ENCODE measurements at places on chromosomes 11 and 22.

- DNase-seq, result no peak
Observed at GRCh38 chr22:19996694-19997384, 19.8 kb downstream of the ARVCF start.

GRCh38 chr11:110454609-110455008 is 24.9 kb downstream of the FDX1 start:
- DNase-seq, result no peak

- DNase-seq, result no peak
Observed at GRCh38 chr11:8196749-8197148, 27.9 kb upstream of the RIC3 start.

GRCh38 chr11:82874646-82875523 is 25.3 kb downstream of the PRCP start:
- DNase-seq, result no peak

DNA sequence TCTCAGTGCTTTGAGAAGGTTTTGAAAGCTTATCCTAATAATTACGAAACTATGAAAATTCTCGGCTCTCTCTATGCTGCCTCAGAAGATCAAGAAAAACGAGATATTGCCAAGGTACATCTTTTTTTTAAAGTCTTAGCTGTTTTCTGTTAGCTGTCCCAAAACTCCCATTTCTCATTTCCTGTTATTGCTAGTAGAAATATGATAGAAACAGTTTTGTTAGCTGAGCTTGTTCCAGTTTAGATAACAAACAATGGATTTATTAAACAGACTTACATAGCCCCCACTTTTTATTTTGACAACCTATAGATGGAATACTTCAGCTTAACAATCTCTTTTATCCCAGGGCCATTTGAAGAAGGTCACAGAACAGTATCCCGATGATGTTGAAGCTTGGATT is 12.7 kb downstream of the CTR9 start:
- DNase-seq, result no peak

DNA sequence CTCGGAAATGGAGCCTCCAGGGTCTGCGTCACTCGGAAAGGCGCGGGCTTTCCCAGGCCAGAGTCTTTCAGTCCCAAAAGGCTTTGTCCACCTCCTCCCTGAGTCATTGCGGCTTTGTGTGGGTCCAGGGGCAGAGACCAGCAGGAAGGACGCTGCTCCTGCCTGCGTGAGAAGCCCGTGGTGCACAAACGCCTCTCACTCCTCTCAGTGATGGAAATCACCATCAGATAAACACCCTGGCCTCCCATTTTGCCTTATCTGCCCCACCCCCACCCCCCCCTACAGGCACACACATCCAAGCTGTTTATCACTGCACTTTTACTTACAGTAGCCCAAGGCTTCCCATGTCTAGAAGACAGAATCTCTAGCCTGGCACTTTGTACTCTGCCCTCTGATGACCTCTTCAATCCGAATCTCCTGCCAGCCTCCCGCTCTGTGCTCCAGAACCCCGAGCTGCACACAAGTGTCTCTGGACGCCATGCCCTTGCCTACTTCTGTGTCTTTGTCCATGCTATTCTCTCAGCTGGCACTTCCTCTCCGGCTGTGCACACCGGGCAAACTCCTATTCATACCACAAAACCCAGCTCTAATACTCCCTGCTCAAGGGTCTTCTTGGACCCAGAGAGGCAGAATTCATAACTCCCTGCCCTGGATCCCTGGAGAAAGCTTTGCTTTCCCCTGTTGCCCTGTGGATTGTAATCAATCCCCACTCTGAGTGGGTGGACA is 954.6 kb downstream of the TBC1D22A start:
- DNase-seq, result no peak

- DNase-seq, result peak; percentile 28
Observed at GRCh38 chr22:24807284-24807950, 1.4 kb downstream of the SGSM1 start.

DNA sequence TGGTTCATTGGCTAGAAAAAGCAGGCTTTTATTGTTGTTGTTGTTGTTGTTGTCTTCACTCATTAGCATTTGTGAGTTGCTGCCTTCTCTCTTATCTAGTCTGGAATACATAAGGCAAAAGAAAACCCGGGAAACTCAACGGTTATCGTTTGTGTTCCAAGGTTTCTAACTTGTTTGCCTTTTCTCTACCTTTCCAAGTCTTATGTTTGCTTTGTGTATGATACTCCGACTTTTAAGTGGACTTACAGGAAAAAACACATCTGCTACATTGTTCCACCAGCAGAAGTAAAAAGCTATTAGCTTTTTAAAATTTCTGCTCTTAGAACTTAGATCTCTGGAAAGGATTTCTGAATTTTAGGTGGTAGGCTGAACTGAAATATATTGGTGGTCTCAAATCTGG is 27.0 kb upstream of the HIKESHI start:
- no peak for DNase-seq

DNA sequence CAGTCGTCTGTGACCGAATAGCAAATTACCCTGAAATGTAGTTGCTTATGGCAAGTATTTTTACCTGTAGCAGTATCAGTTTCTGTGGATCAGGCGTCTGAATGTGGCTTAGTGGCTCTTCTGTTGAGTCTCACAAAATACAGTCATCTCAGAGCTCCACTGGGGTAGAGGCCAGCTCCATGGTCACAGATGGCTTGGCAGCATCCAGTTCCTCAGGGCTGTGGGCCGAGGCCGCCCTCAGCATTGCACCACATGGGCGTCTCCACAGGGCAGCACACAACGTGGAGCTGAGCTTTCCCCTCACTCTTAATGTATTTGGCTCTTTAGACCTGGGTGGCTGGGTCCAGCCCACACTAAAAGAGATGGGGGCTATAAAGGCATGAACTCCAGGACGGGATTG is 57.8 kb downstream of the SBF1 start:
- no peak for DNase-seq

GRCh38 chr11:108147150-108147549 is 25.8 kb downstream of the ACAT1 start:
- DNase-seq, result no peak

- no peak for DNase-seq
Observed at GRCh38 chr11:103947546-103947919, 88.9 kb upstream of the DDI1 start.

- no peak for DNase-seq
Observed at GRCh38 chr11:2526808-2527381, 82.1 kb downstream of the KCNQ1 start.

DNA sequence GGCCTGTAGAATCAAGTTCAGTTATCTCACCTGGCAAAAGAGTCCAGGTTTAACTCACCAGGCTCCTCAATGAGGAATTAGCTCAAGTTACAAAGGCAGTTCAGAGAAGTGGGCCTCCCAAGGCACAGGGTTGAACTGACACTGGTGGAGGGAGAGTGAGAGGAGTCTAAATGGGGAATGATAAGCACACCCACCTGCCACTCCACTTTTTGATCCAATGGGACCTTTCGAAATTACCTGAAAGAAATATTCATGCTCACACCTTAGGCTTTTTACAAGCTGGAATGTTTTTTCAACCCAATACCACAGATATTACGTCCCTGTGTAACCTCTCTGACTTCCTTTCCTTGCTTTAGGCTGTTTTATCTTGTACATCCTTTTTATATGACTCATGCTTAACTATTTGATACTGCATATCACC is 642.7 kb upstream of the TENM4 start:
- no peak for DNase-seq

- DNase-seq, result no peak
Observed at GRCh38 chr11:9052316-9052715, 39.1 kb downstream of the SCUBE2 start.

- peak; percentile 0 for DNase-seq
Observed at GRCh38 chr11:1943977-1944376, 3.2 kb upstream of the MRPL23 start.

GRCh38 chr11:63592975-63593395 is 21.2 kb downstream of the PLAAT3 start:
- no peak for DNase-seq

DNA sequence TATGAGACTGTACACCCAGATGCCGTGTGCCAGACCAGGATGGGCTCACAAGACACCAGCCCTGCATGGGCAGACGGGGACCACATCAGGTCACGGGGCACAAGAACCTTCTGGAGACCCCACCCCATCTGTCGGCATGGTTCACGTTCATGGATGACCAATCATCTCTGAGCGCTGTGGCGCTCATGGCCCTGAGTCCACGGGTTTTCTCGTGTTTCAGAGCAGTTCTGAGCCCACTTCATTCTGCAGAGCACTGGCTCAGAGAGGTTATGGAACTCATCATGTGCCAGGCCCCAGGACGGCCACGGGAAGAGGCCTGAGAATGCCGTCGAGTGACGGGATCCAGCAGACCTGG is 63.0 kb upstream of the PPARA start:
- no peak for DNase-seq

- no peak for DNase-seq
Observed at GRCh38 chr11:132357811-132358572, 987.6 kb downstream of the NTM start.

DNA sequence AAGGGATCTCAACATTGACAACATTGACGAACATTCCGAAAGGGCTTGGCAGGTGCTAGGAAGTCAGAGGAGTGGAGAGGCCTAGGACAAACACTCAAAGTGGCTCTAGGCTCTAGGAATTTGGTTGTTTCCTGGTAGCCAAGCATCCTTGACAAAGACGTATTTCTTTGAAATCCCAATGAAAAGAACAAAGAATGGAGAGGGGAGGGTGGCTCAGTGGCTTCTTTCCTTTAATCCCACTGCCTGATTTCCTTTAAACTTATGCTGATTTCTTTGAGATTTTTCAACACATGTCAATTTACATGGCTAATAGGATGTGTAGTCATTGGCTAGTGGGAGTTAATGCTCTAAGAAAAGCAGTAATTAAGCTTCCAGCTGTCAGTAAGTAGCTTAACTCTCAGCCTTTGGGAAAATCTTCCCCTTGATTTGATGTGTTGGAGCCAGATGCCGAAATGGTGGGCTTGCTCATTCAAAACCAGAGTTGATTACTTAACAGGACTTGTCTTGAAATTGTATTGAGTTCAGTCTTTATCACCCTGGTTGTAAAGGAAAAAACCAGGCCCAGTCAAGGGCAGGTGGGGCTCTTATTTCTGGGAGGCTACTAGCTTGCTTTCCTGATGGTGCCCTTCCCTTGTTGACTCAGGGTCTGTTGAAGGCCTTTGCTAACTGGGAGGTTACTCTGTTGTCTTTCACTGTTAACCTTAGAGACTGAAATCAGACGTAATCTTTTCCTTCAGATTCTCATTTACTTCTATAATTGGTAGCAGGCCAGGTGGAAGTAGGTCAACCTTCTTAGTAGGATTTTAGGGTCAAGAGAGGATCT is 44.6 kb upstream of the SORL1-AS1 start:
- DNase-seq, result no peak

- DNase-seq, result no peak
Observed at GRCh38 chr22:22691716-22692701, 47.6 kb downstream of the GGTLC2 start.

GRCh38 chr11:18347471-18348125 is 25.2 kb downstream of the GTF2H1 start:
- DNase-seq, result no peak

- no peak for DNase-seq
Observed at GRCh38 chr11:85171648-85172257, 455.4 kb downstream of the DLG2 start.

GRCh38 chr11:14751975-14752407 is 108.4 kb downstream of the PDE3B start:
- DNase-seq, result no peak

DNA sequence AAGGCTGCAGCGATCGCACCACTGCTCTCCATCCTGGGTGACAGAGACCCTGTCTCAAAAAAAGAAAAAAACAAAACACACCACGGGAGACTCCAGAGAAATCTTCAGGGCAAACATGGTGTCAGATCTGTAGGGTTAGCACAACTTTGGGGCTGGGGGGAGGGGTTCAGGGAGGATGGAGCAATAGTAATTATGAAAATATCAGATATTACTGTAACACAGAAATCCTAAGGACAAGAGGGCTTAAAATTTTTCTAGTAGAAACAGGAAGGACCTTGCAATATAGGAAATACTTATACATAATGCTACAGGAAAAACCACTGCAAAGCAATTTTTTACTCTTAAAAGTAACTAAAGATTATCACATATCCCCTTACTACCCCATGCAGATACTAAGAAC is 13.8 kb downstream of the EIF4ENIF1 start:
- DNase-seq, result no peak

GRCh38 chr11:45169310-45170072 is 23.1 kb downstream of the PRDM11 start:
- DNase-seq, result no peak

- DNase-seq, result no peak
Observed at GRCh38 chr22:32037236-32037635, 5.8 kb upstream of the SLC5A1 start.

DNA sequence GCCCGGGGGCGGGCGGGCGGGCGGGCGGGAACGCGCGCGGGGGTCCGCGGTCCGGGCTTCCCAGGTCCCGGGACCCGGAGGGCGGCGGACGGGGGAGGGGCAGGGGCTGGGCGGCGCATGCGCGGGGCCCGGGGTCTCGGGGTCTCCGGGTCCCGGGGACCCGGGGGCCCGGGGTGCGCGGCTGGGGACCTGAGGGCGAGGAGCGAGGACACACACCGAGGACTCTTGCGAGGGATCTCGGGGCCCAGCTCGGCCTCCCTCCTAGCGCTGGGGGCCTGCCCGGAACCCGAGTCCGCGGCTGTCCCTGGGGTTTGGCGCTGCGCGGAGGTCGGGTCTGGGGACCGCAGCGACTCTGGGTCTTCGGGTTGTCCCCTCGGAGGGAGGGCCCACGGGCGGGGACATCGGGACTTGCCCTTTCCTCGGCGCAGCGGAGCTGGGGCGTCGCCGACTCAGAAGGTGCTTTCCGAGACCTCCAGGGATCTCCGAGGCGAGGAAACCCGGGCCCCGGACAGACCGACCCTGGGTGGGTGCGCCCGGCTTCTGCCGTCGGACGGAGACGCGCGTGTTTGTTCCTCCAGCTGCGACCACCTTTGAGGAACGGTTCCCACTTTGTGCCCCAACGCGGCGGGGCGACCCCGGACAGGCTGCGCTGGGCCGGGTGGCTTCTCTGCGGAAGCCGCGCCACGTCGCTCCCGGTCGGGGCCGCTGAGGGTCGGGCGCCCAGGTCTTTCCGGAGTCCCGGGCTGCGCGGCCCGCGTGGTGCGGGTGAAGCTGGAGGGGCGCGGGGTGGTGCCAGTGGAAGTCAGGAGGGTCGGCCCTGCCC is 540 bp downstream of the PPARA start:
- peak; percentile 38 for DNase-seq

GRCh38 chr11:118434123-118434552 is 2.2 kb upstream of the KMT2A start:
- no peak for DNase-seq

Measured in Caco-2 (cell line).